ENCODE measurements at places on chromosomes 13 and 19.

GRCh38 chr13:51380269-51380668 lies 40.8 kb downstream of the SERPINE3 start:
- no peak for DNase-seq

- no peak for DNase-seq
Observed at GRCh38 chr13:51416107-51416506, 36.7 kb downstream of the INTS6 start.

- DNase-seq, result no peak
Observed at GRCh38 chr19:42023121-42023942, 29.3 kb upstream of the ATP1A3 start.

- no peak for DNase-seq
Observed at GRCh38 chr13:83883061-83883523, 818 bp upstream of the SLITRK1 start.

DNA sequence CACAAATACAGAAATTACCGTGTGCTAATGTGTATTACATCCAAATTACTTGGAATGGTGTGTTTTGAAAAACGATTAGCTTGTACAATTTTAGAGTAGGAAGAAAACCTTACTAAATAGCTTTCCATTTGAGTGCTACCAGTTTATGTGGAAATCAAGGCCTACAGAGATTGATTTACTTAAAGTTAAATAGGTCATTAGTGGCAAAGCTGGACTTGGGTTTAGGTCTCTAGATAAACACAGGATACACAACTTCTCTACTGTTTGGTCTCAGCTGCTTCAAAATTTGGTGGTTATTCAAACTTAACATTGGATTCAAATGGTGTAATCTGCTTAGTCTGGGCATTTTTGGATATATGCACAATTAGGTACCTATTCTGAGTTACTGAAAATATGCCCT lies 21.4 kb downstream of the PCCA start:
- no peak for DNase-seq

DNA sequence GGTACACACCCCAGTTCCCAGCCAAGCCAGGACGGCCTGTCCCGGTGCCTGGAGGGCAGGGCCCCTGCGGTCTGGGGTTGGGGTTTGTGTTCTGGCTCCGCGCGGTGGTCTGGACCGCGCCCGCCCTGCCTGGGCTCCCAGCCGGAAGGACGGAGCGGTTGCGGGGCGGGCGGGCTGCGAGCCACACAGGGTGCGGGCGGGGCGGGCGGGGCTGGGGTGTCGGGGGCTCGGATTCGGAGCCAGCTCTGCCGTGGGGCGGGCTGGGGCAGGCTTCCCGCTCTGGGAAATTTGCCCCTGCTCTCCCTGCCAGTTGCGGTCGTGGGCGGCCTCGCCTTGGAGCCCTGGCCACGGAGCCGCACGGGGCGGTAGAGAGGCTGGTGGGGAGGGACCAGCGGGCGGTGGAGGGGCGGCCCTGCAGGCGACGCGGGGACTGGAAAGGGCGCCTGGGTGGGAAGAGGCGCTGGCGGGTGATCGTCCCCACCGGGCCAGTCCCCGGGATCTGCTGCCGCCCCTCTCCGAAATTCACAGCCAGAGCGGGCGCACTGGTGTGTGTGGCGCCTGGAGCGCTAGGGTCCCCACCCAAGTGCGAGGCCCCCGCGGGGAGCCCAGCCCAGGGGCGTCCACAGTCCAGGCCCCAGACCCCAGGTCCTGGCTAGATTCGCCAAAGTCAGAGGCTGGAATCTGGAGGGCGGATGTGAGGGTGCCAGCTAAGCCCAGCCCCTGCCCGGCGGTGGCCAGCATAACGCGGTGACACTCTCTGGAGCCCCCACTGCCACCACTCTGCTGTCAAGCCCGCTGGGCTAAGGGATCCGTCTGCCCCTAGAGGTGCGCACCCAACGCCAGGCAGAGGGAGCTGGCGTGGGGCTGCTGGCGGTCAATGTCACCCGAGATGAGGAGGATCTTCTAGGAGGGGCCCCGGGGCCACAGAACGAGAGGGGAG lies 11.0 kb upstream of the ZNF492 start:
- DNase-seq, result no peak

- DNase-seq, result peak; percentile 67
Observed at GRCh38 chr19:17333611-17334413, 843 bp downstream of the ANO8 start.

- DNase-seq, result no peak
Observed at GRCh38 chr13:57992416-57992815, 360.9 kb downstream of the PCDH17 start.

GRCh38 chr19:38975214-38975860 lies at the start of gene FBXO17:
FBXO17 (minus strand) TSS chr19:38975742; CDS start chr19:38950319, 25,423 bp downstream.
- DNase-seq, result no peak

DNA sequence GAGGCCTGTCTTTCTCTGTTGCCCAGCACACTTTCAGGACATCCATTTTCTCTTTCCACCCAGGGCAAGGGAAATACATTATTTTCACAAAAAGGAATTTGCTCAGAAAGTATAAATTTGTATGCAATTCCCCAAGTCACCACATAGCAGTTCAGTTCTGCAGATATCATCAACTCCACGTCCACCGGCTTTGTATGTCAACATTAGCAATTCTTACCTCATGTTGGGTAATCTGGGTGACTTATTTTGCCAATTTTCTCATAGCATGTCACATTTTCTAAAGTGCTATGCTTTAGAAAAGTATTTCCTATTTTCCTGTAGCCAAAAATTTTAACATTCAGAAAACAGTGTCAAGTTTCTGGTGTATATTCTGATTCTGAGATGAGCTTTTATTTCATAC lies 501.8 kb downstream of the EFNB2 start:
- no peak for DNase-seq

- no peak for DNase-seq
Observed at GRCh38 chr19:47661161-47661560, 52.1 kb upstream of the EHD2 start.

DNA sequence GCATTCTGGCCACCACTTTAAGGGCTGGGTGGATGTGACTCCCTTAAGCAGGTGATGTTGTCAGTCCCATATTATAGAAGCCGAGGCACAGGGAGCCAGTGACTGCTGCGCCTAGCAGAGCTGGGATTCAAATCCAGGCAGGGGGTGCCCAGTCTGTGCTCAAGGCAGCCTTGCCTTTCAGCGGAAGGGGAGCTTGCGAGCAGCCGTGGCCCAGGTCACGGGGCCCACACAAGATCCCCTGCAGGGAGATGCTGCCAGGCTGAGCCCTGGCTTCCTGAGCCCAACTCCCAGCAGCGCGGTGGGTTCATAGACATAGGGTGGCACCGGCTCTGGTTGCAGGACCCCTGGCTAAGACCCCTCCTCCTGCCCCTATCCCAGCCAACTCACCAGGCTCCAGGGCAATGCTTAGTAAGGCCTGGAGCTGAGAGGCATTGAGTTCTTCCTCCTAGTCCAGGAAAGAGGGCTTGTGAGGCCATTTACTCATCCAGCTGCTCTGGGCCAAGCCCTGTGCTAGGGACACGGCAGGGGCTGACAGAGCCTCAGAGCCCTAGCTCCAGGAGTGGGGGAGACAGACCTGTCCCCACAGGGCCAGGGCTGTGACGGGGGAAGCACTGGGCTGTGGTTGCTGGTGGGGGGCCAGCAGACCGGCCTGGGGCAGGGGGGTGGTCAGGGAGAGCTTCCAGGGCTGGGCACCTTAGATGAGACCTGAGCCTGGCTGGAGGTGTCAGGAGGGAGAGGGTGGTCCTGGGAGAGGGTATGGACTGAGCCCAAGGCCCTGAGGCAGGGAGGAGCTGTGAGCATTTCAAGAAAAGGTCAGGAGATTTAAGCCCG lies 9.6 kb downstream of the CAPN12 start:
- DNase-seq, result no peak

GRCh38 chr19:19527371-19527656 lies 1.4 kb upstream of the YJEFN3 start:
- no peak for DNase-seq

GRCh38 chr19:8702350-8702749 lies 3.8 kb upstream of the ACTL9 start:
- DNase-seq, result no peak

DNA sequence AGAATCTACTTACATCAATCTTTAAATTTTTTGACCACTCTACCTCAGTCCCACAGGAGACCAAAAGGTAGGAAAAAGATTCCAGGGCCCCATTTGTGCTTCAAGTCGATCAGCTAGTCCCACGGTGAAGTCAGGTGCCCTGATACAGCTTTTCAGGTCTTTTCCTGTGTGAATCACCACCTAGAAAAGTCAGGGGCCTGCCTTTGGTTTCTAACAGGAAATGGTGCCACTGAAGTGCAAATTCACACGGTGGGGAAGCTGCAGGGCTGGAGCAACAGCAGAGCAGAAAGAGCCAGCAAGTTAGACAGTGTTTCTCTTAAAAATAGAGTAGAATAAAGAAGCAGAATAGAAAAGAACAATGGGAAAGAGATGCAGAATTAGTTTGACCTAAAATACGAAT lies 107.5 kb downstream of the KLF12 start:
- DNase-seq, result peak; percentile 38

DNA sequence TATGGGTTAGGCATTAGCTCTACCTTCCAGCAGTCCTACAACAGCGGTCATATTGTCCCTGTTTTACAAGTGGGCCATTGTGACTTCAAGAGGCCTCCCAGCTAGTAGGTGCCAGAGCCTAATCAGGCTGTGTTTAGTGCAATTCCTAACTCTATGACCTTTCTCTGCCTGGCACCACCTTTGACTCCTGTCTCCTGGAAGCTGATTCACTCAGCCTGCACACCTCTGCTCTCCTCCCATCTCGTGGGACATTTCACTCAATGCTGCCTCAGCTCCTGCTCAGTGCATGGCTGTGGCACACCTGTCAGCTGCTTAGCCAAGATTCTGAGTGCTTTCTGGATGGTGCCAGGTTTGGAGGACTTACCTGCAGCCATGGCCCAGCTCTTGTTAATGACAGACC lies 9.5 kb upstream of the GJB6 start:
- DNase-seq, result no peak

- peak; percentile 47 for DNase-seq
Observed at GRCh38 chr19:17125728-17126677, 50.4 kb downstream of the MYO9B start.

DNA sequence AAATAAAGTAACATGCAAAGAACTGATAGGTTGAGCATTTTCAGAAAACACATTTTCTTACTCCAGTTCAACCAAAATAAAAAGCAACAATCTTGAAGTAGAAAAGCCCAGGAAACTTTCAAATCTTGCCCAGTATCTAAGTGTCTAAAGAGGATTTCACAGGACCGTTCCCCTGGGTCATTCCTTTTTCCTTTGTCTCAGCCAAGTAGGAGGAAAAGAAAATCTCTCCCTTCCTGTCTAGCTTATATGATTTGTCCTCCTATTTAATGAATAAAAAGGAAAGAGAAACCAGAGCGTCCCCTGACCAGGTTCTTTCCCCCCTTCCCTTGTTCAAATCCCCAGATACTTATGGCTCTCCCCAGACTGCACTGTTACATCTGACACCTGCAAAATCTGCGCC lies 248.0 kb downstream of the KCTD12 start:
- DNase-seq, result no peak

- DNase-seq, result no peak
Observed at GRCh38 chr13:37209621-37210580, 104.4 kb upstream of the CSNK1A1L start.

All from stimulated activated CD8-positive, alpha-beta memory T cell treated with anti-CD3 and anti-CD28 coated beads, Interleukin-4, amount 100 ng/mL, for 4 hours (primary cell).